ENCODE measurements at places on chromosomes 1 and 21. TPM values are rescaled to one million over a fixed set of nuclear protein-coding genes. Genes with fewer than 3 reads are reported as not detected.

Gene AK4
- total RNA-seq = 31.8 TPM

Gene DIRAS3
- 1.2 TPM for total RNA-seq

Gene NTMT2
- total RNA-seq = not detected

Gene WASF2
- total RNA-seq = 55.1 TPM

Gene RNF2
- total RNA-seq = 22.3 TPM

Gene KDF1
- 0.34 TPM for total RNA-seq

Gene MINDY1
- total RNA-seq = 2.4 TPM

Gene TNFRSF4
- 0.13 TPM for total RNA-seq

Gene FBLIM1
- 31.4 TPM for total RNA-seq

Gene MRPL24
- 194 TPM for total RNA-seq

Gene UBE2U
- total RNA-seq = not detected

Gene RNU11
- not detected for total RNA-seq

Gene NUAK2
- total RNA-seq = 24.7 TPM

Gene LRRN2
- total RNA-seq = 13.3 TPM

Gene CYP4Z1
- not detected for total RNA-seq

Gene EPB41
- total RNA-seq = 3.9 TPM

Gene KRTAP19-3
- not detected for total RNA-seq

Gene SHISAL2A
- total RNA-seq = 0.46 TPM

Gene CR1L
- 0.15 TPM for total RNA-seq

Gene FCRL6
- total RNA-seq = not detected

Gene TTC22
- not detected for total RNA-seq

Gene NPL
- total RNA-seq = 0.63 TPM

Gene CHI3L1
- total RNA-seq = not detected

Gene PRAMEF7
- 0.06 TPM for total RNA-seq

Gene CBR1
- total RNA-seq = 169 TPM

Gene TMEM269
- 0.05 TPM for total RNA-seq

Gene TLR5
- 0.13 TPM for total RNA-seq

Gene CHML
- total RNA-seq = 8.1 TPM

Gene CD53
- not detected for total RNA-seq

Gene CD1B
- not detected for total RNA-seq

Gene KRTAP7-1
- total RNA-seq = not detected

Gene DEGS1
- 138 TPM for total RNA-seq

Gene TOR3A
- 40.7 TPM for total RNA-seq

Gene FLG2
- total RNA-seq = not detected

Gene DUSP12
- total RNA-seq = 46.9 TPM

Gene WNT3A
- 0.05 TPM for total RNA-seq

Gene KRTAP12-2
- not detected for total RNA-seq

Gene BLACAT1
- total RNA-seq = not detected

Gene RCAN3
- total RNA-seq = 13.8 TPM

Gene GUCA2A
- not detected for total RNA-seq

Gene CDC20
- 179 TPM for total RNA-seq

Gene RSPH1
- 0.66 TPM for total RNA-seq

Gene LCE1B
- not detected for total RNA-seq

Gene SARS1
- 89.0 TPM for total RNA-seq

Gene AIRE
- not detected for total RNA-seq

Gene AADACL3
- total RNA-seq = not detected

Gene AJAP1
- not detected for total RNA-seq

Gene SPRR2D
- total RNA-seq = not detected

Gene TCHH
- 0.25 TPM for total RNA-seq

Gene ARHGAP30
- total RNA-seq = 0.09 TPM

Gene SAMD11
- 21.2 TPM for total RNA-seq
